ENCODE measurements at places on chromosomes 7 and 10.

- DNase-seq: peak; percentile 48
These were observed 97.6 kb upstream of the ZNF438 start for GRCh38 chr10:31129271-31129670.

- DNase-seq: no peak
These were observed 7.9 kb upstream of the GSDME start for GRCh38 chr7:24764972-24765744.

DNA sequence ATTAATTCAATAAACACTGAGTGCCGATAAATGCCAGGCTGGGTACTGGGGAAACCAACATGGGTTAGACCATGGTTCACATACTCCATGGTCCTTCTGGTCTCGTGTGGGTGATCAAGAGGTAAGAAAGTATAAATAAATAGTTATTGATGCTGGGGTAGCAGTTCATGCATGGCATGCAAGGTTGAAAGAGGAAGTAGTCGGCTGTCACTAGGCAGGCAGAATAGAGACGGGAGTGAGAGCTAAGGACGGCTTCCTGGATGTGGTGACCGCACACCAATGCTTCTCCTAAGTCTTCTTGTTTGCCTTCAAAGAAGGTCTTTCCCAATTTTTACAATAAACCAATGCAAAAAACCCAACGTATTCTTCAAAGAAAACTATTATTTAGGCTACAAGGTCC is 208.6 kb downstream of the ADAM12 start:
- DNase-seq: no peak

DNA sequence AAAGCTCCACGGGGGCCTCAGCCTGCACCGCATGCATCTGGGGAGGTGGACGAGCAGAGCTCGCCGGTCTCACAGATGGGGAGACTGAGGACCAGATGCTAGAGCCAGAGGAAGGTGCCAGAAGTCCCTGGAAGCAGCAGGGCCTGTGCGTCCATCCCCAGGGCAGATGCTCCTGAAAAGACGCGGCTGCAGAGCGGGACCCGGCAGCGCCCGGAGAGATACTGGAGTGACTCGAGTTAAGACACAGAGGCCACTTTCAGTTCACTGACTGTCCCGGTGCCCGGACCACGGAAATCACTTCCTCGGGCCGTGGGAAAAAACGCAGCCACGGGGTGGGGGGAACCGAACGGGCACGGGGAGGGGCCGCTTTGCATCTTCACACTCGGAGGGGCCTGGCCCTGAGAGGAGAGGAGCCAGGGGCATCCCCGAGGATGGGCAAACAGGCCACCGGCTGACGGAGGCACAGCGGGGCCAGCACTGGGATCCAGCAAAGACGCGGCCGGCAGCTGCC is 85.4 kb downstream of the FOXL3 start:
- no peak for DNase-seq

DNA sequence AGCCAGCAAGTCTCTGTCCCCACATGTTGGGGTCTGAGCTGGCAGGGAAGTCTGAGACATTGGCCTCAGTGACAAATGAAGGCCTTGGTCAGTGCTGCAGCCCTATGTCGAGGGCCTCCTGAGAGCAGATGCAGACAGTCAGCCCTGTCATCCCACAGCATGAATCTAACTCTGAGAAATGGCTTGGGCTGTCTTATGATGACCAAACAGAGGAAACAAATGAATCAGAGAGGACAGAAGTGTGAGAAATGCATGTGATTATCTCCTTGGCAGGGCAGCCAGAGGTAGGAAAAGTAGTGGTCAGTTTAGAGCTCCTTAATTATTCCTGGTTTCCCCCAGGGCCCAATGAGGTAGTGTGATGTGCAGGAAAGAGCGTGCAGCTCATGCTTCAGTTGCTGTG is 287.6 kb downstream of the SORCS3 start:
- peak; percentile 5 for DNase-seq

GRCh38 chr10:120599200-120599724 is 142.2 kb downstream of the PLPP4 start:
- no peak for DNase-seq

- DNase-seq: no peak
These were observed 194.0 kb upstream of the PRSS58 start for GRCh38 chr7:142451817-142452216.

DNA sequence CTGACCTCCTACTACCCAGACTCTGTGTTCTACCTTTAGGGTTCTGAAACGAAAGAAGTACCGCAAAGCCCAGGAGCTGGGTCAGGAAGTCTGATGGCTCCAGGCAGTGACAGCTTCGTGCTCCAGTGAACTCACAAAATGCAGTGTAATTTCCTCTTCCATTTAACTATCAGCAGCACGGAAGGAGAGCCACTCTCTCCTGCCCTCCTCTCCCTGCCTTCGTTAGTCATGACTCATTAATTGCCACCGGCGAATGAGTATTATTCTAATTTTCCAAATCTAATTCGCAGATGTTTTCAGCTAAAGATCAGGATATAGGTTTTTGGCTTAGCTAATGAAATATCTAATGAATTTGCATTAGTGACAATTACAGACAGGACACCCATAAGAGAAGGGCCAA is 1262.0 kb downstream of the TYW1 start:
- DNase-seq: peak; percentile 81

DNA sequence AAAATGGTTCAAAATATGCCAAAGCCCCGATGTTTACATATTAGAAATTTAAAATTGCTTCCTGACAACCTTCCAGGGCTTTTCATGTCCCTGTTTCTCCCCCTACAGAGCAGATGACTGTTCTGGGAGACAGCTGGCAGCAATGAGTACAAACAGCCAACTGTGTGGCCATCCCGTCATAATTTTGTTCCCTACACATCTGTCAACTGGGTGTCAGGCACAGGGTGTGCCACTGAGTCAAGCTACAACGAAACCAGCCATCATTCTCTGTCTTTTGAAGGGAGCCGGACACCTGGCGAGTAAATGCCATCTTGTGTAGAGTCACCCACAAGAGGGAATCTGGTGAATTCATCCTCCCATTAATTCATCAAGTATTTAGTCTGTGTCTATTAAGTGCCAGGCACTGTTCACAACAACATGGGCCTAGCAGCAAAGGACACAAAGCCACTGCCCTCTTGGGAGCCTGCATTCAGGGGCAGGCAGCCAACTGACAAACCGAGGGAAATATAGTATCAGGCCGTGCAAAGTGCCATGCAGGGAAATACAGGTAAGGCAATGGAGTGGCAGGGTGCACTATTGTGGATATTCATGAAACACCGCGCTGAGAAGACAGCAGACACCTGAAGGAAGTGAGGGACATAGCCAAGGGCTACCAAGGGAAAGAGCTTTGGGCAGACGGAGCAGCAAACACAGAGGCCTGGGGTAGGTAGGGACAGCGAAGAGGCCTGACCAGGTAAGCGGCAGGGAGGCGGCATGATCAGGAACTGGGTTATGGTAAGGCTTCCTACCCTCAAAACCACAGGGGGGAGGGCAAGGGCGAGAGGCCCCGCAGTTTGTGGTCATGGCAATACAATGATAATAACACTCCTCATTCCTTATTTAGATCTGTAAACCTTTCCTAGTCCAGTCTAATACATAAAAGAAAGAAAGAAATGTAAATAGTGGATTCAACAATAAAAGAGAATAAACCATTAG is 213.6 kb downstream of the FAM107B start:
- DNase-seq: no peak

DNA sequence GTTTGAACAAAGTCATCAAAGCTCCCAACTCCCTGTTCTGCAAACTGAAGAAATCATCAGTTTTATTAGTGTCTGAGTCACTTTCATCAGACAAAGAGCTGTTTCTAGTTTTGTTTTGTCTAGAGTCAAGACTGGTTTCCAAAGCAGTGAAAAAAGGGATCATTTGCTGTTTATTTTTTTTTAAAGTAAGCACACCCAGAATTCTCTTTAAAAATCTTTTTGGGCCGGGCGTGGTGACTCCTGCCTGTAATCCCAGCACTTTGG is 972.0 kb upstream of the CELF2 start:
- DNase-seq: no peak
